ENCODE measurements at places on chromosomes 3 and 15. TPM values are rescaled to one million over a fixed set of nuclear protein-coding genes. Genes with fewer than 3 reads are reported as not detected.
A peak's percentile ranks its signal among the peaks of the same experiment; 100 is the strongest.

DNA sequence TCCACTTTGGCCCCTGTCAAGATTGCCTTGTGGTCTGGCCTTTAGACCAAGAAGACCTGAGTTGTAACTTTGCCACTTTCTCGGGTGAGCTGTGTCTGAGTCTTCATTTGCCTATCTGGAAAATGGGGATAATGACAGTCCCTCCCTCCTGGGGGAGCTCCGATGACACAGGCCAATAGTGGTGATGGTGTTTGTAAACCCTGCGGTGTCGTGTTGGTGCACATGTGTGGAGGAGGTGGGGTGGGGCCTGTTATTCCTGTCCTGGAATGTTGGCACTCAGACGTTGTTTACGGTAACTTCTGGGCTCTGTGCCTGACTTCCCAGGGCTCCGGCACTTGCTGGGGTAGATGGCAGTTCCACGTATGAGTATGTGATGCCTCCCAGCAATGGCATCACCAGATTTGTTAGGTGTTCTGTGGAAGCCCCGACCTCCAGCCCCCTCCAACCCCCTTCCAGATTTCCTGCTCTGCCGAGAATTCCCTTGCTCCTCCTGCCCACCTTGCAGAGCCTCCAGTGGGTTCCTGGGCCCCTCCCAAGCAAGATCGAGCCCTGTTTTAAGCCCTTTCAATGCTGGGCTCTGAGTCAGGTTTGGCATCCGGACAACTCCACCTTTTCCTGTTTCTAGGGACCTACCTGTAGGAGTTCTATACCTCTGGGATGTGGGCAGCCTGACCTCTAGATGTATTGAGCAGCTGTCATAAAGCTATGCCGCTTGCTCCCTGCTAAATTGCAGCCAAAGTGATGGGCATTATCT, 31.4 kb downstream of the HRH1 start:
- DNase-seq, result peak; percentile 89

- DNase-seq, result no peak
Measured at GRCh38 chr15:100951965-100952364, 32.8 kb downstream of the LRRK1 start.

- no peak for DNase-seq
Measured at GRCh38 chr3:50487181-50487580, 16.3 kb downstream of the CACNA2D2 start.

Gene PPM1L
- total RNA-seq, result 13.0 TPM

DNA sequence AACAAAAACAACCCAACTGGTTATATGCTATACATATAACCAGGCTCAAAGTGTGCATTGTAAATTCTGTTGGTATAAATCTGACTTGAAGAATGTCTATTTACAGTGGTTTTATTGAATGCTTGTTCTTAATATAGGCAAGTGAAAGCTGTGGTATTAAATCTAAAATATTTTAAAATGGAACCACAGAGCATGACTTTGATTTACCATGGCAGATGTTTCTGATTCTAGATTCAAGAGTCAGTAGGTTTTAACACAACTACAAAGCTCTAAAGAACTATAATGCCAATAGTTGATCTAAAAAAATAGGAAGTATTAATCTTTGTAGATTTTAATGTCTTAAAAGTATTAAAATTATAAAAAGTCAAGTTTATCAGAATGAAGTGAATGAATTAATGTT, 141.9 kb upstream of the PLSCR5 start:
- no peak for DNase-seq

Gene C3orf52
- 9.9 TPM for total RNA-seq

Gene ATP2B2
- total RNA-seq, result 0.42 TPM

GRCh38 chr3:28117598-28117997, 123.8 kb upstream of the CMC1 start:
- no peak for DNase-seq

- no peak for DNase-seq
Measured at GRCh38 chr3:97999103-97999502, 26.9 kb upstream of the RIOX2 start.

DNA sequence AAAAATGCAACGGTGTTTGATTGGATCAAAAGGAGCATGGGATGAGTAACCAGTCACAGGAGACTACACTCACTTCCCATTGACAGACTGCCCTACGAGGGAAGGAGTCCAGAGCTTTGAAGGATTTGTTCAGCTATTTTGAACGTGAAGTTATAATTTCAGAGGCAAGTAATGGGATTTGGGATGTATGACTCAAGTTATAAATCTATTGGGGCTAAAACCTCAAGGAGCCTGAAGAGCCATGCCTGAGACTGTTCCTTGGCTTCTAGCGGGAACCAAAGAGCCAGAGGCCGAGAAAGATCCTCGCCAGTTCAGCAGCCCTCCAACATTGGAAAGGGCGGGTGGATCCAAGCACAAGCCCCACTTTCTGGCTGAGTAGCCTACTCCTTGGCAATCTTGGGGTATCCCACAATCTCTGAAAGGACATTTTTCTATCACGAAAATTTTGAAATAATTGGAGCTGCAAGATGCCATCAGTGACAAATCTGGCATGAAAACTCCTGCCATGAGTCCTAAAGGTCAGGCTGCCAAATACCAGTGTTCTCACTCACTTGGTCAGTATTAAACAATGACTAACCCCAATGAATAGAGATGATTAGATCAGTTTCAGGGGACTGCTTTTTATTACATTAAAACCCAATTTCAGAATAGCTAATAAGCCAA, 48.6 kb upstream of the SLCO2A1 start:
- DNase-seq, result no peak

Gene MASP1
- 21.1 TPM for total RNA-seq

DNA sequence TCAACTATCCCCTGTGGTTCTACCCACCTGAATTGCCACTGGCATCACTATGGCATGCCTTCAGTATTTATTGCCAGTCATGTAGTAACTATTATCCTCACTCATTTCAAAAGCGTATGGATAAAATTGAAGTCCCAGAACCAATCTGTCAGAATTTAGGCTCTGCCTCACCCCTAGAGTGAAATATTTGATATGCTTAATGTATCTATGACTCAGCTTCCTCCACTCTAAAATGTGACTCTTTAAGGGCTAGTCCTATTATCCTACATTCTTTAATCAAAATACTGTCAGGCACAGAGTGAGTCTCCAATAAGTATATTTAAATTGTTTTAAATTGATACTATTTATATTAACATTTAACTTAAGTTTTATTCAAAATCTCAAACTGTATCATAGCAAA, 27.6 kb downstream of the ARPP21 start:
- no peak for DNase-seq

- no peak for DNase-seq
Measured at GRCh38 chr15:80599359-80599758, 95.8 kb upstream of the ABHD17C start.

Gene PP2D1
- total RNA-seq, result not detected

Gene AHSG
- total RNA-seq, result not detected

Gene TRA2B
- 98.2 TPM for total RNA-seq
